CD4-positive, alpha-beta memory T cell (primary cell): ENCODE measurements at places on chromosomes 1 and 21. TPM values are rescaled to one million over a fixed set of nuclear protein-coding genes. Genes with fewer than 3 reads are reported as not detected.

Gene SLC35F3
- not detected for total RNA-seq

DNA sequence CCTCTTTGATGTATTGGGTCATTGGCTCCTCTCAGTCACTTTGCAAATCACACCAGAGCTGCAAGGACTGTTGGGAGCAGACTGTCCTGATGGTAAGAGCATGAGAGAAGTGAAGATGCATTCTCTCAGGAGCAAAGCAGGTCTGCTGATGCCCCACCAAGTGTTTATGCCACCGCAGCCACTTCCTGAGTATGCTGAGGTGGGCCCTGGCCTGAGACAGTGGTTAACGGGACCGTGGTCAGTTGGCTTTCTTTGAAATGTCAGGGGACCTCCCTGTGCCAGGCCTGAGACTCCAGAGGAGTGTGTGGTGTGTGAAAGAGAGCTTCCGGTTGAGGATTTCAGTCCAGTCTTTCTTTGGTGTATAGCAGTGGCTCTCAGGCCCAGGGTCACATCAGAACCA, 79.4 kb downstream of the SPATA46 start:
- no peaks in the 10 kb centered on the region for H3K27me3 ChIP-seq
- DNase-seq: no peak
- H3K27ac ChIP-seq: no peak overlapping the region
- no peak overlapping the region for H3K4me3 ChIP-seq
- no peaks in the 10 kb centered on the region for H3K36me3 ChIP-seq

Gene BTBD8
- 7.5 TPM for total RNA-seq

- no peaks in the 10 kb centered on the region for H3K4me1 ChIP-seq
- no peak overlapping the region for H3K27ac ChIP-seq
Observed at GRCh38 chr1:113993072-113993471, 13.8 kb downstream of the OLFML3 start.

- no peaks in the 10 kb centered on the region for H3K27me3 ChIP-seq
- no peaks in the 10 kb centered on the region for H3K4me1 ChIP-seq
- no peaks in the 10 kb centered on the region for H3K36me3 ChIP-seq
- no peak for DNase-seq
- H3K27ac ChIP-seq: no peak overlapping the region
Observed at GRCh38 chr1:40588586-40588985, 57.1 kb downstream of the ZNF684 start.

GRCh38 chr1:162412002-162412401, at the start of gene SH2D1B:
SH2D1B (minus strand) TSS chr1:162412136; CDS start chr1:162412016, 120 bp downstream.
- no peak within 1 kb of the TSS for H3K4me3 ChIP-seq
- no peaks in the 10 kb centered on the region for H3K27me3 ChIP-seq
- no peak within 1 kb of the TSS for H3K27ac ChIP-seq
- H3K4me1 ChIP-seq: no peaks in the 10 kb centered on the region
- no peak for DNase-seq

GRCh38 chr1:86119214-86119764, 37.3 kb downstream of the COL24A1 start:
- DNase-seq: no peak
- no peaks in the 10 kb centered on the region for H3K36me3 ChIP-seq
- H3K27me3 ChIP-seq: no peaks in the 10 kb centered on the region
- no peaks in the 10 kb centered on the region for H3K4me1 ChIP-seq
- no peak overlapping the region for H3K4me3 ChIP-seq

DNA sequence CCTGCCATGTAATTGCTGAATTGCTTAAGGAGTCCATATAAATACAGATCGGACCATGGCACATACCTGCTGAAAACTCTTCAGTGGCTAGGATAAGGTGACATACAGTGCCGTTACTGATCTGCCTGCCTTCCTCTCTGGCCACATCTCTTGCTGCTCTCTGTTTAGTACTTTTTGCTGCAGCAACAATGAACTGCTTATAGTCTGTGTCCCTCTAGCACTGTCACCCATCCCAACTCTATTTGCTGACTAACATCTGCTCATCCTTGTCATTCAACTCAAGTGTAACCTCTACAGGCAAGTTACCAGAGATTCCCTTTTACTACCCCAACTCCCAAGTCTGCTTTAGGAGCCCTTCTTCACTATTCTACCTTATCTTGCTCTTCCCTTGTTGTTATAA, 65.6 kb downstream of the GTF2B start:
- H3K4me1 ChIP-seq: no peaks in the 10 kb centered on the region
- no peak overlapping the region for H3K4me3 ChIP-seq
- H3K36me3 ChIP-seq: peaks cover 9% of the 10 kb centered on the region
- DNase-seq: no peak
- no peak overlapping the region for H3K27ac ChIP-seq
- no peaks in the 10 kb centered on the region for H3K27me3 ChIP-seq

DNA sequence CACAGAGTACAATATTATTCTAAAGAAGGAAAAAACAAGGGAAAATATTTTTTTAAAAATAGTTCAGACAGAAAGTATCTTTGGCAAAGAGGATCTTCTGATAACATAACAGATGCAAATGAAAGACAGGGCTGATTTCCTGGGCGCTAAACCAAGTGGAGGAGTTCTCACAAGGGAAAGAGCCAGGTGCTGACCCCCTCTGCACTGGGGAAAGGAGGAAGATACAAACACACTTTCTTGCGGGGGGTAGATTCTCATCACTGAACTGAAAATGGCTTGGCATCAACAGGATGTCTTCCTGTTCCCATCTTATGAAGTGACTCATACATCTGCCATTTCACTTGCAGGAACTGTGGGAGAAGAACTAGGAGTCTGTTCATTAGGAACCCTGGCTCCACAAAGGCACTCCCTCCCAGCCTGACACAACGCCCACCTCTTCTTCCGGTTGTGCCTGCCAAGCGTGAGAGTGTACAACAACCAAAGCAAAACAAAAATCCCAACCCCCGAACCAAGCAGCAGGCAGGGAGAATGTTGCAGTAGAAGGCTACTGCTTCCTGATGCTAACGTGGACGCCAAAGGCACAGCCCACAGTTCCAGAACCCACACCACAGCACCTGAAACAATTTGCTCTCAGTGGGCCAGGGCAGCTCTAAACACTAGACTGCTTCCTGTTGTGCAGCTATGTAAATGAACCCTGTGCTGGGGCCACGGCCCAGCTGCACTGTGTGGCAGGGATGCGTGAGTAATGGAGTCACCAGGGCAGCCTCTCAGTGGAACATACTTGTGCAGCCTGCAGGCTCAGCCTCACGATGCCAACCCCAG, 51.0 kb downstream of the GADD45A start:
- H3K36me3 ChIP-seq: no peaks in the 10 kb centered on the region
- H3K27me3 ChIP-seq: no peaks in the 10 kb centered on the region

- H3K36me3 ChIP-seq: no peaks in the 10 kb centered on the region
- H3K4me1 ChIP-seq: no peaks in the 10 kb centered on the region
- H3K27ac ChIP-seq: no peak overlapping the region
- DNase-seq: no peak
Observed at GRCh38 chr21:40901691-40902090, 54.7 kb upstream of the DSCAM start.

DNA sequence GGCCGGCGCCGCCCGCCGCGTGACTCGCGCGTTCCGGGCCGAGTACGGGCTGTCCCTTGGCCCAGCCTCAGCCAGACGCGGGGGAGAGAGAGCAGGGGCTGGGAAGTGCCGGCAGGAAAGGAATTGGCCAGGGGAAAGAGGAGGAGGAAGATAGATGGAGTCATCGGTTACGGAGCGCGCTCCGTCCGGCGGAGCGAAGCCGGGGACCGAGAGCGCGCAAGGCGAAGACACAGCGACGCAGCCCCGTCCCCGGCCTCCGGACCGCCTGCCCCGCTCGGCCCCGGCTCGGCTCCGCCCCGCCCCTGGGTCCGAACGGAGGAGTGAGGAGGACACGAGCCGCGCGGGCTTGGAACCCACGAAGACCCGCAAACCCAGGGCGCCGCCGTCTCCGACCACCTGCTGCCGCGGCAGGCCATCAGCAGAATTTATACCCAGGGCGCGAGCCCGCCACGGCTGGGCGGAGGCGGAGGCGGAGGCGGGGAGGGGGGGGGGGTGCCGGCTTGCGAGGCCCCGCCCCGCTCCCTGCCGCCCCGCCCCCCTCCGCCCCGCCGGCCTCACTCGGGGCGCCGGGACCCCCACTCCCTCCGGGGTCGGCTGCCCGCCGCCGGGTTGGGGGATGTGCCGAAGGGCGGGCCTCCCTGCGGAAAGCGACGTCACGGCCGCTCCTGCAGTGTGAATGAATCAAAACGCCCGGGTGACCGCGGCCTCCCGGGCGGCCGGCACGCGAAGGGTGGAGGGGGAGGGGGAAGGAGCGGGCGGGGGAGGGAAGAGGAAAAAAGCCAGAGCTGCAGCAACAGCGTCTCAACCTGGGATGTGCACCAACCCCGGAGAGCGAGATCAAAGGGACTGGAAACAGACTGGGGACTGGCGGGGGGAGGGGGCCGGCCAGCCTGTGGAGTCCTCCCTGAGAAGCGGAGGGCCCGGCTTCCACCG, at the start of gene LHX4:
TSS of gene LHX4 (plus strand) at position 782 of the 933 bp plus-strand sequence. CDS start 266 bp downstream, outside the sequence.
- H3K4me1 ChIP-seq: peaks cover 43% of the 10 kb centered on the region
- no peak for DNase-seq
- H3K36me3 ChIP-seq: no peaks in the 10 kb centered on the region
- H3K27me3 ChIP-seq: peaks cover 72% of the 10 kb centered on the region
- peak within 1 kb of the TSS; percentile 35 for H3K4me3 ChIP-seq
- H3K27ac ChIP-seq: no peak within 1 kb of the TSS

Gene NR5A2
- total RNA-seq: not detected

- no peak for DNase-seq
- H3K27me3 ChIP-seq: no peaks in the 10 kb centered on the region
- peaks cover 13% of the 10 kb centered on the region for H3K36me3 ChIP-seq
- H3K27ac ChIP-seq: no peak overlapping the region
- H3K4me3 ChIP-seq: no peak overlapping the region
- H3K4me1 ChIP-seq: no peaks in the 10 kb centered on the region
Observed at GRCh38 chr1:155379180-155379579, 58.5 kb downstream of the RUSC1 start.

Gene POU3F1
- total RNA-seq: 0.14 TPM

GRCh38 chr1:59285691-59286090, 11.2 kb upstream of the FGGY start:
- no peak overlapping the region for H3K4me3 ChIP-seq
- H3K27me3 ChIP-seq: no peaks in the 10 kb centered on the region
- no peaks in the 10 kb centered on the region for H3K4me1 ChIP-seq
- H3K27ac ChIP-seq: no peak overlapping the region
- H3K36me3 ChIP-seq: no peaks in the 10 kb centered on the region

GRCh38 chr1:89483757-89484077, 40.9 kb upstream of the LRRC8B start:
- DNase-seq: no peak
- no peaks in the 10 kb centered on the region for H3K4me1 ChIP-seq

- no peak overlapping the region for H3K27ac ChIP-seq
- peaks cover 43% of the 10 kb centered on the region for H3K4me1 ChIP-seq
- H3K36me3 ChIP-seq: peaks cover 37% of the 10 kb centered on the region
- H3K27me3 ChIP-seq: no peaks in the 10 kb centered on the region
- DNase-seq: no peak
- no peak overlapping the region for H3K4me3 ChIP-seq
Observed at GRCh38 chr1:150999051-150999674, 7.5 kb downstream of the MINDY1 start.

Gene KRTAP12-2
- not detected for total RNA-seq

Gene TRNP1
- total RNA-seq: not detected

- H3K27me3 ChIP-seq: no peaks in the 10 kb centered on the region
- no peaks in the 10 kb centered on the region for H3K36me3 ChIP-seq
- H3K27ac ChIP-seq: no peak overlapping the region
- peaks cover 21% of the 10 kb centered on the region for H3K4me1 ChIP-seq
Observed at GRCh38 chr1:206828061-206828460, 37.4 kb upstream of the IL20 start.

Gene CD1B
- total RNA-seq: not detected

DNA sequence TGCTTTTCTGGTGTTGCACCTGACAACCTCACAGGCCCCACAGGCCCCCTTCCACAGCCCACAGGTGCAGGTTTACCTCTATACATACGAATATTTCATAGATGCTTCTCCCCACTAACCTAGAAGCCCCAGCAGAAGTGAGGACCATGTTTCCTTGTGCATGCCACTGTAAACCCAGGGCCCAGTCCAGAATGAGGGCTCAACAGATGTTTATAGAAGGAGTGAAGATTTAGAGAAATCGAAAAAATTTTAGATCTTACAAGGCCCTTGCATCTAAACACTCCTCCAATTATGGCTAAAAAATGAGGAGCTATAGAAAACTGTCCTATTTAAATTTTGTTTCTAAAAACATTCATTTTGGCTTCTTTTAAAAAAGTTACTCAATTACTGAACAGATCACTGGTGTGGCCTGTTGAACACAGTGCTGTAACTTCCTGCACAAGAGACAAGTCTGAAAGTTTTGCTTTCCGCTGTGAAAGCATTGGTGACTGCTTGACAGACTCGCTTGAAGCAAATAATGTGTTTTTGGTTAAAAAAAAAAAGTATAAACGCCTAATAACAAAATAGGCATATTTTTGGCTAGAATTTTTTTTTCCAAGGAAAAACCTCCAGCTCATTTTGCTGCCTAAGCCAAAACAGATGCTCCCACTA, 1.2 kb downstream of the ABCB10 start:
- peak; percentile 20 for DNase-seq
- H3K4me1 ChIP-seq: peaks cover 38% of the 10 kb centered on the region
- peak overlapping the region; percentile 55 for H3K4me3 ChIP-seq
- no peaks in the 10 kb centered on the region for H3K36me3 ChIP-seq
- H3K27me3 ChIP-seq: no peaks in the 10 kb centered on the region
- peak overlapping the region; percentile 33 for H3K27ac ChIP-seq

GRCh38 chr1:20896826-20897225, 109.7 kb upstream of the HP1BP3 start:
- no peak overlapping the region for H3K27ac ChIP-seq
- peaks cover 13% of the 10 kb centered on the region for H3K36me3 ChIP-seq
- DNase-seq: no peak

Gene PLA2G5
- total RNA-seq: not detected

DNA sequence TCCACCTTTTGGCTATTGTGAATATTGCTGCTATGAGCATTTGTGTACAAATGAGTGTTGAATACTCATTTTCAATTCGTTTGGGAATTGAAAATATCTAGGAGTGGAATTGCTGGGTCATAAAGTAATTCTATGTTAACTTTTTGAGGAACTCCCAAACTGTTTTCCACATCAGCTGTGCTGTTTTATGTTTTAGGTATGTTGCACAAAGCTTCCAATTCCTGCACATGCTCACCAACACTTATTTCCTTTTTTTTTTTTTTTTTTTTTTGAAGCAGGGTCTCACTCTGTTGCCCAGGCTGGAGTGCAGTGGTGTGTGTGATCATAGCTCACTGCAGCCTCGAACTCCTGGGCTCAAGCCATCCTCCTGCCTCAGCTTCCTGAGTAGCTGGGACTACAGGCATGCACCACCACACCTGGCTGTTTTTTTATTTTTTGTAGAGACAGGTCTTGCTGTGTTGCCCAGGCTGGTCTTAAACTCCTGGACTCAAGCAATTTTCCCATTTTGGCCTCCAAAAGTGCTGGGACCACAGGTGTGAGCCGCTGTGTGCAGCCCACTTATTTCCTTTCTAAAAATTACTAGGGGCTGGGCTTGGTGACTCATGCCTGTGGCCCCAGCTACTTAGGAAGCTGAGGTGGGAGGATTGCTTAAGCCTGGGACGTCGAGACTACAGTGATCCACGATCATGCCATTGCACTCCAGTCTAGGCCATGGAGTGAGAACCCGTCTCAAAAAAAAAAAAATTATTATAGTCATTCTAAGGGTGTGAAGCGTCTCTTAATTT, 33.4 kb downstream of the TMCC2 start:
- H3K27me3 ChIP-seq: no peaks in the 10 kb centered on the region
- H3K4me3 ChIP-seq: no peak overlapping the region
- peaks cover 10% of the 10 kb centered on the region for H3K4me1 ChIP-seq
- no peaks in the 10 kb centered on the region for H3K36me3 ChIP-seq
- no peak overlapping the region for H3K27ac ChIP-seq
- no peak for DNase-seq
